ENCODE measurements at places on chromosomes 5 and 9. TPM values are rescaled to one million over a fixed set of nuclear protein-coding genes. Genes with fewer than 3 reads are reported as not detected.

The FOXI1 gene
- polyA plus RNA-seq: 0.06 TPM

The PROB1 gene
- 0.69 TPM for polyA plus RNA-seq

The TMEM171 gene
- 49.9 TPM for polyA plus RNA-seq

The IL5 gene
- not detected for polyA plus RNA-seq

The RNF183 gene
- polyA plus RNA-seq: not detected

The SYK gene
- polyA plus RNA-seq: 35.8 TPM

The CATSPER3 gene
- polyA plus RNA-seq: not detected

The CNTFR gene
- polyA plus RNA-seq: 4.6 TPM

The MELK gene
- 10.8 TPM for polyA plus RNA-seq

The ABO gene
- 24.5 TPM for polyA plus RNA-seq

The DAB2 gene
- polyA plus RNA-seq: 17.9 TPM

The WNT8A gene
- polyA plus RNA-seq: not detected

The CCDC183 gene
- 3.5 TPM for polyA plus RNA-seq

The SCGB3A2 gene
- polyA plus RNA-seq: 3.6 TPM

The TMEM252 gene
- not detected for polyA plus RNA-seq

The DMRT3 gene
- polyA plus RNA-seq: not detected

The SPATA31E1 gene
- polyA plus RNA-seq: not detected

The SPINK4 gene
- polyA plus RNA-seq: 1,105 TPM

The TMOD1 gene
- 4.2 TPM for polyA plus RNA-seq

The NKD2 gene
- 1.8 TPM for polyA plus RNA-seq

The FGFR4 gene
- polyA plus RNA-seq: 45.0 TPM

The CRB2 gene
- polyA plus RNA-seq: 0.79 TPM

The EDIL3 gene
- 6.0 TPM for polyA plus RNA-seq

The PLPP7 gene
- polyA plus RNA-seq: 0.46 TPM

The EIF4EBP3 gene
- 37.2 TPM for polyA plus RNA-seq

The ISCA1 gene
- polyA plus RNA-seq: 74.2 TPM

The LRRC19 gene
- polyA plus RNA-seq: 13.8 TPM

The GPRIN1 gene
- polyA plus RNA-seq: 0.60 TPM

The CCNJL gene
- 18.7 TPM for polyA plus RNA-seq

The AQP7 gene
- 14.6 TPM for polyA plus RNA-seq

The CTSV gene
- 2.5 TPM for polyA plus RNA-seq
